Stimulated activated CD4-positive, alpha-beta T cell treated with anti-CD3 and anti-CD28 coated beads, Interleukin-4, amount 100 ng/mL, for 4 hours (primary cell): ENCODE measurements at places on chromosomes 12 and 14.
A peak's percentile ranks its signal among the peaks of the same experiment; 100 is the strongest.

GRCh38 chr14:35167496-35167895, 45.1 kb downstream of the PRORP start:
- no peak for DNase-seq

- DNase-seq, result no peak
Measured at GRCh38 chr12:131153956-131154355, 200.2 kb downstream of the ADGRD1 start.

GRCh38 chr14:78491048-78491447, 320.9 kb downstream of the NRXN3 start:
- no peak for DNase-seq

DNA sequence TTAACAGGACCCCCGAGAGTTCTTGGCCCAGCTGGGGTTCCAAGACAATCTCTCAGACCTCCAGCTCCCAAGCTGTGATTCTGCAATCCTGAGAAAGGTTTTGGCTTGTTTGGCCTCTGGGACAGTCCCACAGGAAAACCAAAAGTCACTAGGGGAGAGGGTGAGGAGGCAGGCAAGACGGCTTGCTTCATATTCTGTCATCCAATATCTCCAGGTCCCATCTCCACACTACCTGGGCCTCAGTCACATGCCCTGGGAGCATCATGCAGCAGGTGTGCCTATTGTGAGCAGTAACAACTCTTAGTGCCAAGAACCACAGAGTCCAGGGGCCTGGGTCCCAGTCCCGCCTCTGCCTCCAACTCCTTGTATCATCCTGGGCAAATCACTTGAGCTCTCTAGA, 1.7 kb downstream of the KRT79 start:
- DNase-seq, result no peak

DNA sequence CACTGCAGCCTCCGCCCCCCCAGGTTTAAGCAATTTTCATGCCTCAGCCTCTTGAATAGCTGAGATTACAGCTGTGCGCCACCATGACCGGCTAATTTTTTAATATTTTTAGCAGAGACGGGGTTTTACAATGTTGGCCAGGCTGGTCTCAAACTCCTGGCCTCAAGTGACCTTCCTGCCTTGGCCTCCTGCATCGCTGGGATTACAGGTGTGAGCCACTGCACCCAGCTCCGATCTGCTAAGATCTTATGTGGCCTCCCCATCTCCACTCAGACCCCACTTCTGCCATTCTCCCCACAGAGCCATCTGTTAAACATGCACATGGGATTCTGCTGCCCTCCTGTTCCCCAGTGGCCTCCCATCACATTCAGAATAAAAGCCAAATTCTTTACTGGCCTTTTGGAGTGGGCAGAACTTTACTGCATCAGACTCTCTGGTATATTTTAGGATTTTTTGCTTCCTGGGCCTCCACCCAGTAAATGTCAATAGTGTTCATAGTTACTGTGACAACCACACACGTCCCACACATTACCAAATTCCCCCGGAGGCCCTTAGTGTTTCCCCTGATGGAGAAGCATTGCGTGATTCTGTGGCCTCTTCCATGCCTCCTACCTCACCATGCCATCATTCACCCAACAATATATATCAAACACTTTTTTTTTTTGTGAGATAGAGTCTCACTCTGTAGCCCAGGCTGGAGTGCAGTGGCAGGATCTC, 96.3 kb downstream of the PTPN11 start:
- DNase-seq, result no peak

- DNase-seq, result no peak
Measured at GRCh38 chr14:104641753-104642539, 37.4 kb upstream of the TMEM179 start.

DNA sequence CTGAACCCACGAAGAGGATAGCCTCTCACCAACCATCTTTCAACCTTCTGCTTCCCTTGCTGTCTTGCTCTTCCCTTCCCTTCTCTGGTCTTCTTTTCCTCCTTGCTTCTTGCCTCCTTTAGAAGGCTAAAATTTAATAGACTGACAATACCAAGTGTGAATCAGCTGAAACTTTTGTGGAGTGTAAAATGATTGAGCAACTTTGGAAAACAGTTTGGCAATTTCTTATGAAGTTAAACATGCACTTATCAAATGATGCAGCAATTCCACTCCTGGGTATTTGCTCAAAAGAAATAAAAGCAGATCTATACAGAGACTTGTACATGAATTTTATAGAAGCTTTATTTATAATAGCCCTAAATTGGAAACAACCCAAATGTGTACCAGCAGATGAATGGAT, 3.3 kb upstream of the KRT86 start:
- no peak for DNase-seq

GRCh38 chr12:27422697-27423096, 23.8 kb upstream of the SMCO2 start:
- DNase-seq, result no peak

DNA sequence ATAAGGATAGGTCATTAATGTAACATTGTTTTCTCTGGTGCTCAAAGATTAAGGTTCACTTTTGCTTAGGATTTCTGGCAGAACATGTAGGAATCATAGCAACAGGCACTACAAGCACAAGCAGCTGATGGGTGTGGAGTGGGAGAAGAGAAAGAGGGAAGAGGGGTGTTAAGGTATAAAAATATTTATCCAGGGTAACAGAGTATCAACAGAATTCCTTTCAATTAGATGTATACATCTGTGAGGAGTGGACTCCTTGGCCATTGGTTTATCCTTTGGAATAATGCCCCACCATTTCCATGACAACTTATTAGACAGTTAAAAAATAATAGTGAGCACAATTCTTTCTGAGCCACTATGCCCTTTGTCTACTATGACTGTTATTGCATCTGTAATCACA, 388.3 kb upstream of the DDHD1 start:
- DNase-seq, result no peak

DNA sequence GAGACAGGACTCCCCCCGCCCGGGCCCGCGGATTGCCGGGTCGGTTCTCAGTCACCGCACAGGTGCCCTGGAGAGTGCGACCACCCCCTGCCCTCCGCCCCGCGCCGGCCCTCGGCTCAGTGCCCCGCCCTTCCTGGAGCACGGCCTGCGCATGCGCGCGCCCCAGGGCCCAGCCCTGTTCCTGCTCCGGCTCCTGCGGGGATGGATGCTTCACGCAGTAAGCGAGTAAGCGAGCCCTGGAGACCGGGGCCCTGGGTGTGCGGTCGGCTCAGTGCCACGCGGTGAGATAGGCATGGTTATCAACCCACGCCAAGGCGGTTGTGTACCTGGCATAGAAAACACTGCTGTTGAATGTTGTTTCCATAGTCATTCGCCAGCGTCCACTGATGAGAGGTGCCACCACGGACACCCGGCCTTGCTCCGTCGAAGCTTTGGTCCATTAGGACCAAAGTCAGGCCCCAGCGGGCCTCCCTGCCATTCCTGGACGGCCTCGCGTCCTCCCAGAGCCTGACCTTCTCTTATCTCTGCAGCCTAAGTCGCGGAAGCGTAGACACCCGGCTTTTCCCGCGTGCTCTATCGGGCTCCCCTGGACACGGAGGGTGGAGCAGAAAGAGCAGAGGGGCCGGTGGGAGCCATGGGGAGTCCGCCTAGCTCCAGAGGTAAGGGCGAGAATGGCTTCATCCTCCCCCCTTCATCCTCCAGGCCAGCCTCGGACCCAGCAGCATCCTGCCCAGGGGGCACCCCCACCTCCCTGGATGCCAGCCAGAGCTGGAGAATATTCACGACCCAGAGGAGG, 90.6 kb downstream of the PAPOLA start:
- peak; percentile 66 for DNase-seq

DNA sequence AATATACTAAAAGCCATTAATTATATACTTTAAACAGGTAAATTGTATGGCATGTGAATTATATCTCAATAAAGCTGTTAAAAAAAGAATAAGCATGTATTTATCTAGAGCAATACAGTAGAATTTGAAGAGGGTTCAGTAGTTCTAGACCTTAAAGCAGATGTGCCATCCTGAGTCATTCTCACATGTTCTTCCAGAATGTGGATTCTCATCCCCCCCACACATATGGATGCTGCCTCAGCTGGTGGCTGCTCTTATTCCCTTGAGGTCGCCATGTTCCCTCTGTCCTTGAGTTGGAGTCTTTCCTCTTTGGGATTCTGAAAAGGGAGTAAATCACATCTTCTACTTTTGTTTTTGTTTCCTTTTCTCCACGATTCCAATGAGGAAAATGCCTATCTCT, 321.3 kb downstream of the AEBP2 start:
- DNase-seq, result no peak
